ENCODE measurements at places on chromosomes 16 and 17. TPM values are rescaled to one million over a fixed set of nuclear protein-coding genes. Genes with fewer than 3 reads are reported as not detected.

- DNase-seq: no peak
Measured at GRCh38 chr16:11950388-11950787, 8.5 kb upstream of the NPIPB2 start.

- peak; percentile 70 for DNase-seq
Measured at GRCh38 chr17:4008082-4008435, 43.8 kb upstream of the ATP2A3 start.

Gene PRSS53
- polyA plus RNA-seq: 2.5 TPM

GRCh38 chr17:30388321-30389179, 9.8 kb downstream of the CPD start:
- DNase-seq: no peak

DNA sequence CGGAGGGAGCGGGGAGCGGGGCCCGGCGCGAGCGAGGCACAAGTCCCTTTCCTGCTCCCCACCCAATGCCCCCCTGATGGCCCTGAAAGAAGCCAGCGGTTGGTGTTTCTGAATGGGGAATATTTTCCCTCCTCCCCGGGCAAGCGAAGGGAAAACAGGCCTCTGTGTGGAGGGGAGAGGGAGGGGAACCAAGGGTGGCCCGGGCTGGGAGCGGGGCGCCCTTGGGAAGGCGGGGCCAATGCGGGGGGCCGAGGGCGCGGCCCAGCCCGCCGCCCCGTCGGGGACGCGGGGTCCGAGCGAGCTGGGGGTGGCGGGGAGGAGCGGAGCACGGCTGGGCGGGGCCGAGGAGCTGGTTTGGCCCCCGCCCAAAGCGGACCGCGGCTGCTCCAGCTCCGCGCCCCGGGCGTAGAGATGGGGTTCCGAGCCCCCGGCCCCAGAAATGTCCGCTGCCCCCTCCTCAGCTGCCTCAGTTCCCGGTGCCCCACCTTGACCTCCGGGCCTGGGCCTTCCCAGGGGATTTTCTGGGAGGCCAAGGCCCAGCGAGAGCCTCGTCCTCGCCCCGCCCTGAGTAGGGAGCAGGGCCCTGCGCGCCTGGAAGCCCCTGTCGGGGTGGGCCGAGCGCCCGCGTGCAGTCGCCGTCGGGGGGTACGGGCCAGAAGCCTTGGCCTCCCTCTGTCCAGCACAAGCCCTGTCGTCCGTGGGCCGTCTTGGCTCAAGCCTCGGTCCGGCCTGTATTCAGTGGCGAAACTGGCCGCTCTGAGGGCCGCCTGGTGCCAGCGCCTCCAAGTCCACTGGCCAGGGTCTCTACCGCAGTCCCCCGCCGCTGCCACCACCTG, 3.9 kb upstream of the HEXIM1 start:
- no peak for DNase-seq

- DNase-seq: peak; percentile 84
Measured at GRCh38 chr16:85390511-85391174, 222.5 kb upstream of the GSE1 start.

Gene G6PC3
- polyA plus RNA-seq: 51.0 TPM

DNA sequence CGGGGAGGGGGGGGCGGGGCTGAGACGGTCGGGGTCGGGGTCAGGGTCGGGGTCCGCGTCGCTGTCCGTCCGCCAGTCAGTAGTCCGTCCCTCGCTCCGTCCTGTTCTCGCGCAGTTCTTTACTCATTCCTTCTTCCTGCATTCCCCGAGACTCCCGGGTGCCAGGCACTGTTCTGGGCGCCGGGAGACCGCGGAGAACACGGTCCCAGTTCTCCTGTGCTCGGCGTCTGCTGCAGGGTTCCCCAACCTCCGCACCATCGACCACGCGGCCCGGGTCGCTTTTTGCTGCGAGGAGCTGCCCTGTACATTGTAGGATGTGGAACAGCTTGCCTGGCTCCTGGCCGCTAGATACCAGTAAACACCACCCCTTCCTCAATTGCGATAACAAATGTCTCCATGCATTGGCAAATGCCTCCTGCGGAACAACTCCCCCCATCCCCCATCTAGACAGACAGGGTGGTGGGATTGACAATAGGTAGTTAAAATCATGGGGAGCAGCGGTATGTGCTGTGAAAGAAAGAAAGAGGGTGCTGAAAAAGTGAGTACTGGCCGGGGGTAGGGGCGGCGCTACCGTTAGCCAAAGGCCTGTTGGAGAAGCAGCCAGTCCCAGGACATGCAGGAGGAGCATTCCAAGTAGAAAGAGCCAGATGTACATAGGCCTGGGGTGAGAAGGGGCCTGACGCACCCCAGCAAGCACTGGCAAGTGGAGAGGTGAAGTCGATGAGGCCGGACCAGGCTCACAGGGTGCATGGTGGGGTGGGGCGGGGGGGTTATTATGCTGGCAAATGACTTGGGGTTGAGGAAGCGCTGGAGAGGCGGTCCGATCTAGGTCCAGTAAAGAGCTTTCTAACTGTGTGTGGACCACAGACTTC, 631 bp downstream of the TRAF7 start:
- no peak for DNase-seq

Gene TNFSF12
- polyA plus RNA-seq: 24.8 TPM

DNA sequence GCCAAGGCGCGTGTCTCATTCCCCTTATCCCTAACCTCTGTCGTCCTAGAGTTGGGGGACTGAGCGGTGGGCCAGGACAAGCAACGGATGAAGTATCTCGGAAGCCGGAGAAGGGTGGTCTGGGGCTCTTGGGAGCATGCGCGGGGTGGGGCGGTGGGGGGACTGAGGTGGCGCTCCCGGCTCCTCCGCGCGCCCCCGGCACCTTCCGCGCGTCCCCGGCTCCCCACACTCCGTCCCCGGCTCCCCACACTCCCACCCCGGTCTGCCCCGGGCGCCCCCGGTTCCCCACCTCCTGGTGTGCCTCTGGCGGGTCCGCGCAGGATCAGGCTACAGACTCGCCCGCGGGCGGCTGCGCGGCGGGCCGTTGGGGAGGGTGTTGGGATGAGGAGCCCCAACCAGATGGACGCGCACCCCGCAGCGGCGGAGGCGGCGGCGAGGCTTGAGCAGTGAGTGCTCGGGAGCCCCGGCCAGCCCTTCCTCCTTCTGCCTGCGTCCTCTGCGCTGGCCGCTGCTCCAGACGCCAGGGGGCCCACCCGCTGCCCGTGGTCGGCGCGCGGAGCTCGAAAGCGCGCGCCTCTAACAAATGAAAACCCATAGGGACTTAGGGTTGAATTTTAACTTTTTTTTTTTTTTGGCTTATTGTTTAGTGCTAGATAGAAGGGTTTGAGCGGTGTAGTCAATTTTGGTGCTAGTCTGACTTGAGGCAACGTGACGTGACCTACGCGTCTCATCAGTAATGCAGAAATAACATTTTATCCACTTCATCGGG, 5.6 kb upstream of the CRYM start:
- peak; percentile 67 for DNase-seq

- no peak for DNase-seq
Measured at GRCh38 chr17:47844227-47844626, 3.2 kb upstream of the SCRN2 start.

Gene KRT20
- polyA plus RNA-seq: not detected

DNA sequence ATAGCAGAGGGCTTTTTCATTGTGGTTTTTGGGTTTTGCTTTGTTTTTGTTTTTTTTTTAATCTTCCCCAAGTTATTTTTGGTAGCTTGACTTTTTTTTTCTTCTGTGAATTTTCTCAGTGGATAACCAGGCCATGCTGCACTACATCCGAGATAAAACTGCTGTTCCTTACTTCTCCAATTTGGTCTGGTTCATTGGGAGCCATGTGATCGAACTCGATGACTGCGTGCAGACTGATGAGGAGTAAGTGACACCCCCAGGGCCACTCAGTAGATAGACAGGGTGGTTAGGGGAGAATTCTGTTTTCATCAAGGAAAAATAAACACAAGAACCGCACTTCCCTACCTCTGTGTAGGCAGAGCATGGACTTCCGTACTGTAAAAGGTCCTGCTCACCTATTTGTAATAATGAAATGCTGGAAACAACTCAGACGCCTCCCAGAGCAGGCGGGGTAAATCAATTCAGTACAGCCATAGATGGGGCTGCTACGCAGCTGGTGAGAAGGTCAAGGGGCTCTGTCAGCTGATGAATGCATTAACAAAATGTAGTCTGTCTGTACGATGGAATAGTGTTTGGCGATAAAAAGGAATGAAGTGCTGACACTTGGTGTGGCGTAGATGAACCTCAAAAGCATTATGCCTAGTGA, 28.6 kb downstream of the CLEC16A start:
- DNase-seq: no peak

GRCh38 chr17:12600349-12600748, 65.3 kb upstream of the MYOCD start:
- DNase-seq: no peak

DNA sequence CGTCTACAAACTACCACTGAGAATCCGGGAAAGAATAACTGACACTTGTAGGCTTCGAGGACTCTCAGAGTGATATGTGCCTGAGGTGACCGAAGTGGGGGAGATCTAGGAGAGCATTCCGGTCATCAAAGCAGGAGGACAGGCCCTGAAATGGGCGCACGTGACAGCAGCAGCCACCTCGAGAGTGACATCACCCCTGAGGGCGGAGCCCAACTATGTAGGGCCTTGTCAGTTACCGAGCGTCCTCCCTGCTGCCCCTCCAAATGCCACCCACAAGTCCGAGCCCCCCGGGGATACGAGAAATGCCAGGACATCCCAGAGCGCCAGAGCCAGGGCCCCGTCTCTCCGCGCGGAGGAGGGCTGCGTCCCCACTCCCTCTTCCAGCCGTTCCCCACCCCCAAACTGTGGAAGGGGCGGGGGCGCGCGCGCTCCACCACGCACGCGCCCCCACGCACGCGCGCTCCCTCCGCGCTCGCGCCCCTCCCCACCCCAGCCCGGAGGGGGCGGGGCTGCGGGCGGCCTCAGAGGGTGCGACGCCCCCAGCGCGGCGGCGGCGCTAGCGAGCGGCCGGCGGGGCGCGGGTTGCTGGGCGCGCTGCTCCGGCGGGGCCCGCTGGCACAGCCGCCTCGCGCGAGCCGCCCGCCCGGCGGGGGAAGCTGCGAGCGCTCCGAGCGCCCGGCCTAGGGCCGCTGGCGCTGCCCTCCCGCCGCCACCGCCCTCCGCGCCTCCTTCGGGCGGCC, at the start of gene TANC2:
Gene TANC2, plus strand, starts transcription at position 550 of the 740 bp plus-strand sequence. CDS start 43,325 bp downstream, outside the sequence.
- DNase-seq: peak; percentile 89

DNA sequence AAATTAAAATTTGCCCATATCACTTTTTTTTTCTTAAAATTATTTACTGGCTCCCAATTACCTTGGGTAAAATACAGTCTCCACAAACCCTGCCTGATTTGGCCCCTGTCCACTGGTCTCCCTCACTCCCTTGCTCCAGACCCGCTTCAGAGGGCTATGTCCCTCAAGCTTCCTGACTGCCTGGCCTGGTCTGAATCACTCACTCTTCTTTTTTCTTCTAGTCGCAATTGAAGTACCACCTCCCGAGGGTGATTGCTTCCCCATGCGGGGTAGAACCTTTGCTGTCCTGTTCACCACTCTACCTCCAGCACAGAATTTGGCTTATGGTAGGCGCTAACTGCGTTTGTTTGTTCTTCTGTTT, 598 bp upstream of the PGAP3 start:
- DNase-seq: no peak

DNA sequence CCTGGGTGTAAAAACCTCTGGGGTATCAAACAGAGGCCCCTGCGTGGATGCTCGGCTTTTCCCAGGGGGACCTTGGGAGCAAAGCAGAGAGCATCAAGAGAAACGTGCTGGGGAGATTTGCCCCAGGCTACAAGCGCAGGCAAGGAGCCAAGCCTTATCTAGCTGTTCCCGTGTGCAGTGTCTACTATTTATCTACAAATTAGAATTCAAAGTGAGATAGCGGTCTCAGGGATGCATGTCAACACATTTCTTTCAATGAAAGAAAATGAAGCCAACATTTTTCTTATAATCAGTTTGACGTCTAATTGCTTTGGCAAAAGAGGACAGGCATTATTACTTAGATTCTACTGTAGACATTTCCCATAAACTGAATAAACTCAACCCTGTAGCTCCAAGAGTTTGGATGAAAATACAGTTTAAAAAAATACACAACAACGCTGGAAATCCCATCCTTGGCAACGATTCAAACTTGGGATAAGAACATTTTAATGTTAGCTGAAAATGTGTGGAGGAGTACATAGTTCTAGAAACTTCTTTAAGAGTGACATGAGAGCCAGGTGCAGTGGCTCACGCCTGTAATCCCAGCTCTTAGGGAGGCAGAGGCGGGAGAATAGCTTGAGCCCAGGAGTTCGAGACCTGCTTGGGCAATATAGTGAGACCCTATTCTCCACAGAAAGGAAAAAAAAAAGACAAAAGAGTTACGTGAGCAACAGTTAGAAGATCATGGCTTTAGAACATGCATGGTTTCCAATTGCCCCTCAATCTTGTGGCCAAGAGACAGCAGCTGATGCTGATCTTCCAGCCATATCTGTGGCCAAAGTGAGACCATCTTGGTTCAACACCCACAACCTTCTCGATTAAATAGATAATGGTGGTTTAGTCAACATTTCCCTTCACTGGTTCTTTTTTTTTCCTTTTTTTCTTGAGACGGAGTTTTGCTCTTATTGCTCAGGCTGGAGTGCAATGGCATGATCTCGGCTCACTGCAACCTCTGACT, 7.2 kb downstream of the SPNS3 start:
- no peak for DNase-seq

DNA sequence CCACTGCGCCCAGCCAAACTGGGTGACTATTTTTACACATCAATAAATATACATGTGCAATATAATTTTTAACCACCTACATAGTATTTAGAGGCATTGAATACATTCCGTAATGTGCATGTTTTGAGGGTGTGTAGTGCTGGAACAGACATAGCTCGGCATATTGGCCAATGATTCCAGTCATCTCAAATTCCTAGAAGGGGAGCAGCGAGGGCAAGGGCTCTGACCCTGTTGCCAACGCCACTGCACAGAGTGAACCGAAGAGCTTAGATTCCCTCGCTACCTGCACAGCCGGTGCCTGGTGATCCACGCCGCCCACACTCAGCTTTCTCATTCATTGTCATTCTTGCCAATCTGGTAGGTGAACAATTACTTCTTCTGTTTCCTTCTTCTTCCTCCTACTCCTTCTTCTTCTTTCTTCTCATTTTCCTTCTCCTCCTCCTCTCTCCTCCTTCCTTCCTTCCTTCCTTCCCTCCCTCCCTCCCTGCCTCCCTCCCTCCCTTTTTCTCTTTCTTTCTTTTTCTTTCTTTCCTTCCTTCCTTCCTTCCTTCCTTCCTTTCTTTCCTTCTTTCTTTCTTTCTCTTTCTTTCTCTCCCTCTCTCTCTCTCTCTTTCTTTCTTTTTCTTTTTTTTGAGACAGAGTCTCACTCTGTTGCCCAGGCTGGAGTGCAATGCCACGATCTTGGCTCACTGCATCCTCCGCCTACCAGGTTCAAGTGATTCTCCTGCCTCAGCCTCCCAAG, 26.3 kb upstream of the ATP2A3 start:
- DNase-seq: no peak

GRCh38 chr17:59941131-59941530, 23.4 kb downstream of the RNFT1 start:
- DNase-seq: no peak

DNA sequence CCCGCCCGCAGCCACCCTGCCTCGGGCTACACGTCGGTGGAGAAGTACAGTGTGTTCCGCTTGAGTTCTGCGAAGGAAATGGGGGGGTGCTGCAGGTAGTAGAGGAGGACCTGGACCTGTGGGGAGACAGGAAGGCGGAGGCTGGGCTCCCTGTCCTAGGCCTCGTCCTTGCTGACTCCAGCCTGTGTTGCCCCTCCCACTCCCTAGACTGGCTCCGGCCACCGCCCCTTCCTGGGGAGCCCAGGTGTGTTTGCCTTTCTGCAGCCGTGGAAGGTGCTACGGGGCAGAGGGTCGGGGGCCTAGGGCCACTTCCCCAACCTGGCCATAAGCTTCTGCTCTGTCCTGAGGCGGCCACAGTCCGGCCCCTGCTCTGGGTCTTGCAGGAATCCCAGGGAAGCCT, 9.1 kb downstream of the TIMM22 start:
- DNase-seq: no peak

Data from left lung (tissue), 14 donors.